Fibroblast of skin of left biceps (primary cell): ENCODE measurements at places on chromosomes 3 and 15.

GRCh38 chr3:105830836-105831235 is 38.0 kb downstream of the CBLB start:
- DNase-seq = no peak

DNA sequence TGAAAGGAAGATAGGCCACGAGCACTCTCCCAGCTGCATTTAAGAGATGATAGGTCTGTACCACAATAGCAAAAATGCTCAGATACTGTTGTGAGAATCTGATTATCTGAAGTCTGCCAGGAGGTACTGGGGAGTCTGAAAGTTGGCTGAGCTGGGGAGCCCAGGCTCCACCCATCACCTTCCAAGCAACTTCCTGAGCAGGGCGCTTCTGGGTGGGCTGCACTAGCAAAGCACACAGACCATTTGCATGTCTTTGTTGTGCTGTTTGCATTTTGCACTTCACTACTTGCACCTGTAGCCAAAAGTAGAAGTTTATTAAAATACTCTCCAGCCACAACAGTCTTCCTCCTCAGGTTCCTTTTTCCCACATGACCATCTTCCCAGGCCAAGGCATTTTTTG is 133.2 kb downstream of the ALDH1A2 start:
- no peak for DNase-seq

DNA sequence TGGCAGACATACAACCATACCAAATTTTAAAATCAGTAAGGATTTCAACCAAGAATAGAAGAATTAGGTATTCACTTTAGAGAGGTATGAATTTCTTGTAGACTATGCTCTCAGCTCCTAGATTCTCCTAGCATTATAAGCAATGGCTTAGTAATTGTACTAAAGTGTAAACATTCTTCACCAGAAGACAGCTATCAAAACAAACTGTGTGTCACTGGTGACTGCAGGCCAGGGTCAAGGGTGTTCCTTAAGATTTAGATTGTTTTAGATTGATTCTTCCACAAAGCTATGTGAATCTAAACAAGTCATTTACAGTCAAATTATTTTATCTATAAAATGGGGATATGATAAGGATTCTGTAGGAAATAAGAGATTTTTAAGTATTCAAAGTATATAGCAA is 23.1 kb upstream of the GP5 start:
- no peak for DNase-seq

DNA sequence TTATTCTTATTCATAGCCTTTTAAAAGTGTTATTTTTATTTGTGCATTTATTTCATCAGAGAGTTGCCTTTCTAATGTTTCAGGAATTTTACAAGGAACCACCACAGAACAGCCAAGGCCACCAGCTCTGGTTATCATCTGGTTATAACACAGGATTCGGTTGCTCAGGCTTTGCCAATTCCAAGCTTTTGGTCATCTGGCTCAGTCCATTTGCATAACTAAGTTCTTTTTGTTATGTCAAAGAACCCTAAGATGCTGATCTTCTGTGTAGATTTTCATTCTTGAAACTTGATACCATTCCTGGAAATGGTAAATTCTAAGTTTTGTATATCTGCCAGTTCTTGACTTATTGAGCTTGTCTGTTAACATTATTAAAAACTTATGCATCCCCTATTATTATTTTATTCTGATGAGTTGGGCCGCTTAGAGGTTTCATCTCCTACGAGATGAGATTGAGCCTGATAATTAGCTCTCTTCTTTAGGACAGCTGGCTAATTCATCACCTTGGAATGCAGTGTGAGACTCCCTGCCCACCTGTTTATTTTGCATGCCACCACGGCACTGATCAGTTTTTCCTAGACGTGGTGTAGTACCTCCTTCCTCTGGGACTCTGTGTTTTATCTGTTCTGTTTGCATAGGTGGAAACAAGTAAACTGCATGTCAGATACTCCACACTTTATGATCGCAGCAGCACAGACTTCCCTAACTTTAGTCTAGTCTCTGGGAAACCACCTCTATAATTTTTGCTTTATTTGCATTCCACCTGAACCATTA is 264.8 kb downstream of the SLCO3A1 start:
- DNase-seq = no peak

DNA sequence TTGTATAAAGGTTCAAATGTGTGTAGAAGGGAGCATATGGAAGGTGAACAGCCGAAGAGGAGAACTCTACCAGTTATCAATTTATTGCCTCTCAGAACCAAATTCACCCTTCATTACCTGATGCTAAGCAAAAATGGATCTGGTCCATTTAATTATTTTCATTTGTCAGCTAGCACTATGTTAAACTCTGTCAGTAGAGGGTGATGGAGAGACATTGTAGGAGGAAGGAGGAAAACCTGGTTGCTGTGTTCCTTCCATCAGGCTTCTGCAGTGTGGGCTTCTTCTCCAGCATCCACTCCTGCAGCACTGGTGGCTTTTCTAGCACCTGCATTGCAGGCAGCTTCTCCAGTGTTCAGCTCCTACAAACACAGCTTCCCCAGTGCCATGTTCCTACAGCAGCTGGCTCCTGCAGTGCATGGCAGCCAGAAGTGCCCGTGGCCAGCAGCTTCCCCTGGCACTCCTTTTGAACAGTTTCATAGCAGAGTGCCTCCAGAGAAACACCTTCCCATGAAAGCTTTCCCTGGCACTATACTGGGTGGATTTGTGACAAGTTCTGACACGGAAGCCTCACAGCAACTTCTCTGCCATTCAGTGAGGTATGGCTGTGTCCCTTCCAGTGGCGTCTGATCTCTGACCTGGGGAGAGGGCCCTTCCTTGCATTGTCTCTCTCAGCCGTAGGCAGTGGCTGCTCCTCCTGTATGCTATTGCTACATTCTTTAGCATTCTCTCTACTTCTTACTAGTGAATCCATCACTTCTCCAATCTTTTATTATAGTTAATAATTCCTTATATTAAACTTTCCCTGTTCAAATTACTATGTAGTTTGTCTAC is 14.6 kb upstream of the IL17RD start:
- DNase-seq = no peak

DNA sequence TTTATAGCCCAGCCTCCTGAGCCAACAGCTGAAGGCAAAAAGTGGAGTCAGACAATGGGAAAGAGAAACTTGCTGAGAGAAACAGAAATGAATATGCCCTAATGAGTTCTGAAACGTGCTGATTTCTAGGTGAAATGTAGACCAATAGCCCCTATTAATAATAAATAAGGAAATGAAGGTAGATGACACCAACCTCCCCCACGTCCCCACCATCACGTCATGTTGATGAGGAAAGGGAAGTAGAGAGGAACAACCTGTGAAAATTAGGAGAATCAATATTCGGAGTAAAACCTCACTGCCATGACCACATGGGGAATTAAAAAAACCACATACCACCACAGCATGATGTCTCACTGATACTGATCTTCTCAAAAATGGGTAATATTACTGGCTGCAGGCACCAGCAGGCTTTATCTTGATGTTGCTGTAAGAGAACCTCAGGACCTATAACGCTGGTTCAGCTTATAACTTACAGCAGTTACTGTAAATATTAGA is 64.0 kb downstream of the KAT2B start:
- DNase-seq = no peak

GRCh38 chr15:45205192-45205591 is 17.4 kb upstream of the SHF start:
- peak; percentile 7 for DNase-seq
